Fibroblast of lung (primary cell): ENCODE measurements at places on chromosomes 5 and 9.
A peak's percentile ranks its signal among the peaks of the same experiment; 100 is the strongest.

- no peak overlapping the region for H3K4me3 ChIP-seq
- H3K27ac ChIP-seq, result no peak overlapping the region
- H3K4me1 ChIP-seq, result no peaks in the 10 kb centered on the region
- H3K27me3 ChIP-seq, result peaks cover 27% of the 10 kb centered on the region
- no peak for DNase-seq
Observed at GRCh38 chr9:130669965-130670364, 5.6 kb downstream of the PRDM12 start.

GRCh38 chr9:107759009-107759822 lies 269.6 kb upstream of the KLF4 start:
- DNase-seq, result no peak
- no peaks in the 10 kb centered on the region for H3K36me3 ChIP-seq
- no peak overlapping the region for H3K27ac ChIP-seq
- H3K27me3 ChIP-seq, result no peaks in the 10 kb centered on the region
- no peak overlapping the region for H3K4me3 ChIP-seq
- H3K4me1 ChIP-seq, result peaks cover 3% of the 10 kb centered on the region

GRCh38 chr5:172479034-172479783 lies 24.9 kb upstream of the SH3PXD2B start:
- peak; percentile 91 for DNase-seq
- H3K36me3 ChIP-seq, result no peaks in the 10 kb centered on the region
- H3K4me1 ChIP-seq, result no peaks in the 10 kb centered on the region
- peaks cover 3% of the 10 kb centered on the region for H3K27me3 ChIP-seq

DNA sequence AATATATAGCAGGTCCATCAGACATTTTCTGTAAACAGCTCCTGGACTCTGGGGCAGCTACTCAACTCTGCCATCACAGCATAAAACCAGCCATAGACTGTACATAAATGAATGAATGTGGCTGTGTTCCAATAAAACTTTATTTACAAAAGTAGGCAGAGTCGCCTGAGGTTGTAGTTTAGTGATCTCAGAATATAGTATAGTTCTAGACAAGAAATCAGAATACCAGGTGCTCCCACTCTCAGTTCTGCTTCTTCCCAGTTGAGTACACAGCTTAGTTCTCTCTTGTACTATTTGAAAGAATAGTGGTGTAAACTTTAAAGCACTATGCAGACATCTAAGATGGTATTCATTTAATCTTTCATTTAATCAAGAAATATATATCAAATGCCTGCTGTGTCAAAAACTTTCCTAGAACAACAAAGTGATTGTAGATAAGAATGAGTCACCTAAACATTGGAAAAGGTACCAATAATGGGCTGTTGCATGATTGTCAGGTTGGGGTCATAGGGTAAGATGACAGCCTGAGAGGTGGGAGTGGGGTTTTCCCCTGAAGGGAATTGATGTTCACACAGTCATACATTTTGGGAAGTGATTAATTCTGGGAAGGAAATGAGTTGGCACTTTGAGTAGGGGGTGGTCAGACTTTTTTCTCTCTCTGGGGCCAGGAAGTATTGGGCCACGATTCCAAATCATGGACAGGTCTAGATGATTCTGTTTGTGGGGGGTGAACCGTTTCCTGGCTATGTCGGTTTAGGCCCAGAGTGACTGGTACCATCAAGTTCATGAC lies 37.0 kb downstream of the TNFSF8 start:
- H3K4me1 ChIP-seq, result peaks cover 25% of the 10 kb centered on the region
- no peak for DNase-seq
- H3K27me3 ChIP-seq, result no peaks in the 10 kb centered on the region
- H3K4me3 ChIP-seq, result no peak overlapping the region
- H3K36me3 ChIP-seq, result no peaks in the 10 kb centered on the region

DNA sequence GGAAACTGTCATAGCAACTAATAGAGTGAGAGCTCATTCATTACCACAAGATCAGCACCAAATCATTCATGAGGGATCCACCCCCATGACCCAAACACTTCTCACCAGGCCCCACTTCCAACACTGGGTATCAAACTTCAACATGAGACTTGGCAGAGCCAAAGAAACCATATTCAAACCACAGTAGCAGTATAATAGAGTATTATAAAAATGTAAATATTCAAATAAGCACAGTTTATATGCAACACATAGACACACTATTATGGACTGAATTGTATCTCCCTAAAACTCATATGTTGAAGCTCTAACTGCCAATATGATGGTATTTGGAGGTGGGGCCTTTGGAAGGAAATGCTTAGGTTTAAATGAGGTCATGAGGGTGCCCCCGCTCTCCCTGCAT lies 240.5 kb downstream of the CWC27 start:
- no peaks in the 10 kb centered on the region for H3K4me1 ChIP-seq
- no peaks in the 10 kb centered on the region for H3K27me3 ChIP-seq
- no peak overlapping the region for H3K4me3 ChIP-seq
- H3K36me3 ChIP-seq, result no peaks in the 10 kb centered on the region
- H3K27ac ChIP-seq, result no peak overlapping the region

DNA sequence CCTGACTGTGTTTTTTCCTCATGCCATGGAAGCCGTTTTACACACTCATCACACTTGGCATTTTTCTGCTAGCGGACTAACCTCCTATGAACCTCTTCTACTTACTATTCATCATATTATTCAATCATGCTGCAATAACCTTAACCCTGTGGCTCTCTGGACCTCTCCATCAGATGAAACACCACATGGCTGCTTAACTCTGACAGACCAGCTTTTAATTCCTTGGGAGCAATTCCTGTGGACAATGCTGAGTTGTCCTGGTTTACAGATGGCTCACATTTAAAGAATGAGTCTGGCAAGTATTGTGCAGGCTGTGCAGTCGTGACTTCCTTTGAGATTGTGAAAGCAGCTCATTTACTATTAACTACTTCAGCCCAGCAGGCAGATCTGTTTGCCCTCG lies 9.0 kb downstream of the OR1J1 start:
- H3K4me3 ChIP-seq, result no peak overlapping the region
- H3K27me3 ChIP-seq, result no peaks in the 10 kb centered on the region
- H3K27ac ChIP-seq, result peak overlapping the region; percentile 34
- H3K4me1 ChIP-seq, result peaks cover 3% of the 10 kb centered on the region
- peak; percentile 12 for DNase-seq
